ENCODE measurements at places on chromosomes 7 and 10.

GRCh38 chr10:64039198-64039597, 518.0 kb downstream of the REEP3 start:
- no peak for DNase-seq

DNA sequence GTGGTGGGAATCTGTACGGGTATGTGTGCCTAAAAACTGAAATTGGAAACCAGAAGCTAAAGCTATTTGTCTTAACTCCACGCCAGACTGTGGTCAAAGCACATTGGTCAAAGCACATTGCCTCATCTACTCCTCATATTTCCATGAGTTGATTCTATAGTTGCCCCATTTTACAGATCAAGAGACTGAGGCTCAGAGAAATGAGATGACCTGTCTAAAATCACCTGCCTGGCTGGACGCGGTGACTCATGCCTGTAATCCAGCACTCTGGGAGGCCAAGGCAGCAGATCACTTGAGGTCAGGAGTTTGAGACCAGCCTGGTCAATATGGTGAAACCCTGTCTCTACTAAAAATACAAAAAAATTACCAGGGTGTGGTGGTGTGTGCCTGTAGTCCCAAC, 21.7 kb upstream of the MNX1 start:
- DNase-seq = no peak

DNA sequence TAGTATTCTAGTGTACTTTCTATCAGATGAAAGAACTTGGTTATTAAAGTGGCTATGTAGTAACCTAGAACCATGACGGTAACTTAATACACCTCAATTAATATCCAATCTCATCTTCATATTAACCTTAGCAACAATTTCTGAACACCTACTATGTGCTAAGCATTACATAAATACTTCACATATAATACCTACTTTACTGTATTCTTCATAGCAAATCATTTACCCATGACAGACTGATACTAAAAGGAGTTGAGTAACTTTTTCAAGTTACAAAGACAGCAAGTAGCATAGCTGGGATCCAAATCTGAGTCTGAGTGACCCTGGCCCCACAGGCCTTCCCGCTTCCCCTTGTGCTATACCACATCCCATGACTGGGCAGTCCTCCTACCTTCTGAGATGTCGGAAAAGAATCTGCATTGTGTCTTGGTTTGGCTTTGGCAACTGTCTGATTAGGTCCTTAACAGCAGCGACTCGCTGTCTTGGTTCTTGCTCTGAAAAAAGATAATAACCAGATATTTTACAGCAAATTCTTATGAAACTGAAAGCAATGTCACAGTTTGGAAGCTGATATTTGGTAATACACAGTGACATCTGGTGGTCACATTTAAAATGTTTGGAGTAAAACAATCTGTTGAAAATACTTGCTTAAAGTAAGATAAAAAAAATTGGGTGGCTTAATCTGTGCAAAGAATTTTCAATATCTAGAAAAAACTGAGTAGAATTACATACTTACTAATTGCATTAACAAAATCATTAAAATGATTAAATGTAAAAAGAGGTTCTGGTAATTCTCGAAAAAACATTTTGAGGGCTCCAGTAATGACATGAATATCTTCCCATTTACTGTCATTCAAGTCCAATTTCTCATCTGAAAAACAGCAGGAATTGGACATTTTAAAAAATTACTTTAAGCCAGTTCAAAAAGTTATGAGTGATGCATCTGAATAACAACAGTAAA, 120.1 kb downstream of the ARHGAP12 start:
- no peak for DNase-seq

DNA sequence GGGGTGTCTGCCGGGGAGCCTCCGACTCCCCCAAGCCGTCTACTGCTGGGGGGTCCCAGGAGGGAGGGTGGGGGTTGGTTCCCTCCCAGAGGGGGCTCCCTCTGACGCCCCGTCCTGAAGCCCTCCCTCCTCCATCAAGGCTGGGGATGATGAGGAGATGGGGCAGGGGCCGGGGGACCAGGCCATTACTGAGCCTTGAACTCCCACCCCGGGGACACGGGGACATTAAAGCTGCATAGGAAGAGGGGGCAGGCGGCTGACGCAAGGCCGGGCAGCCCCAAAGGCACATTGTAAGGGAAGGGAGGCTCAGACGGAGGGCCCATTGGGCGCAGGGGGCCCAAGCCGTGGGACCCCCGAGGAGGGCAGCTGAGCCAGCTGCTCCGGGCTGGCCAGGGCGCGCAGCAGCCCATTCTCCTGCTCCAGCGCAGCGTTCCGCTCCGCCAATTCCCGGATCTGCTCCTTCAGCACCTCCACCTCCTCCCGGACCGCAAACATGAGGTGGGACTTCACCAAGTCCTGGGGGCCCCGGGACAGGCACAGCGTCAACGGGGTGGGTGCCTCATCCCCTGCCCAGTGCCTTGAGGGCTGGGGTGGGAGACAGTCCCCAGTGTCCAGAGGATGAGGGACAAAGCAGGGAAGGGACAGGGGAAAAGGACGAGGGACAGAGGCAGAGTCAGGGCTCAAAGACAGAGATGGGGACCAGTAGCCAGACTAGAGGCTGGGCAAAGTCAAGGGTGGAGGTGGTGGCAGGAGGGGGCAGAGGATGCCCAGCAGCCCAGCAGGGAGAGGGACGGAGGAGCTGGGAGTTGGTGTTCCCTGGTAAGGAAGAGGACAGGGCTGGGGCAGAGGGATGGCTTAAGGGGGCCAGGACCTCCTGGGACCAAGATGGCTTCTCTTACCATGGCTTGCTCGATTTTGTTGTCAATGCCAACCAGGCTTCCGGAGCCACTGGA, 2.9 kb upstream of the SPACDR start:
- no peak for DNase-seq

DNA sequence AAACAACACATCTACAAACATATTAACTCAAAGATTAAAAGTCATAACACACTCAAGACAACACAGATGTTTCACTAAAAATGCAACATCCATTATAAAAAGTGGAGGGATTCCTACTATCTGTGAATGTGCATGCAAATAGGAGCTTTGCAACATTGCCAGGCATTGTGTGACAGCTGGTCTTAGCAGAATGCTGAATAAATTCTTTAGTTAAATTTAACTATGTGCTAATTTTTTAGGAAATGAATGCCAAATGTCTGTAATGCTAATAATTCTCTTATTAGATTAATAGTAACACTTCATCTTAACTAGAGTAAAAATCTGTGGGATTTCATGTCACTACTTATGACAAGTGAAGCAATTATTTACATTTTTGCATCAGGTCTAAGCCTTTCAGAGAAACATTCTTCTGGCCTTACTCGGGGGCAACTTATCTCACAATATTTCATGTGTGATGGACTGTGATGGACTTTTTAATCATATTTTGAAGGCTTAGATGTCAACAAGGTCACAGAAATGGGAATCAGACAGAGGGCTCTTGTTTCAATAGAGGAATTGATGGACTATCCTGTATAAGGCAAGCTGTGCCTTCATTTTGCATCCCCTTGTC, 524.6 kb upstream of the KCND2 start:
- DNase-seq = no peak

- DNase-seq = peak; percentile 29
These were observed 21.3 kb upstream of the KCNK18 start for GRCh38 chr10:117175901-117176534.

DNA sequence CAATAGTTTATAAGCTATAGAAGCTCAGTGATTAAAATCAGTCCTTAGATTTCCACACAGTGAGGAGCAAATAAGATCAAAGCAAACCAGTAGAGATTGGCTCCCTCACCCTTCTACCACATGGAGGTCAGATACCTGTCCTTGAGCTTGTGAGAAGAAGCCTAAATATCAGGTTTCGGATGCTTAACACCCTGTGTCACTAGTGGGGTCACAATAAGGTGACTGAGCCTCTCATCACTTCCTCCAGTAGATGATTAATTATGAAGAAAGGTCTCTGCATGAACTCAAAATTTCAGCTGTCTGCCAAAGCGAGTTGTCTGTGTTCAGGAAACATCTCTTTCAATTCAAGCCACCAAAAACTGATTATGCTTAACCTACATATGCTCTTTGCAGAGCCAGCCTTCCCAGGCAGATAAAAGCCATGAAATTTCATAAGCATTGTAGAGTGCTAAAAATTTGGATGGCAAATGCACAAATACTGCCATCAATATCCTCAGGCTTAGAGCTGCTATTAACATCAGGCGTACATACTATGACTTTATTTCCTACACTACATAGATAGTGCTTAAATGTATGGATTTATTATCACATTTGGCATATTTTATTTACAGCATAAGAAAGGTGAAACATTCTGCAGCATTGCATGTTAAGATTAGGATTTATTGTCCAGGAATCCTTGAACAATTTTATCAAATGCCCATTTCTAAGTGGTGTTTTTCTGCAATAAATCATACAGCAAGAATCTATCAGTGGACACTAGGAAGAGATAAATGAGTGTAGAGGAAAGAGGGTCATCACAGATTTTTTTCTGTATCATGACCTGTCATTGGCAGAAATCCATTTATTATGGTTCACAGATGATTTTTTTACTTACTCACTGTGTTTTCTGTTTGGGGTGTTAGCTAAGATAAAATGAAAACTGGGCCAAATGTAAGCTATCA, 285.1 kb upstream of the SP8 start:
- DNase-seq = no peak

- DNase-seq = no peak
These were observed at the start of gene EGFR for GRCh38 chr7:55018361-55019190. EGFR (plus strand) TSS chr7:55019017; CDS start chr7:55019278, 261 bp downstream.

- no peak for DNase-seq
These were observed 227.6 kb downstream of the RPS24 start for GRCh38 chr10:78261291-78261690.

DNA sequence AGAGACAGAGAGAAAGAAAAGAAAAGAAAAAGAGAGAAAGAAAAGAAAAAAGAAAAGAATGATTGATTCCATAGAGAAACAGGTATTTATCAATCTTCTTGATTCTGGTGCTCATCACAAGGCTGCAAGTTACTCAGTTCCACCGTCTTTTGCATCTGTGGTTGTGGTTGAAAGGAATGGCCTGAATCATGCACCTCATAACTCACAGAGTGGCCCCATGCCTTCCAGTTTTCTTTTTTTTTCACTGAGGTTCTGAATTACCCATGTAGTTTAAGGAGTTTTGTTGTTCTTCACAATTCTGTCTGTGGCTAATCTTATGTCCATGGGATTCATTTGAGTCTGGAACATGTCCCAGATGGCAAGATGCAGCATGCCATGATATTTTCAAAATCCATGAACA, 156.0 kb downstream of the ZNF33B start:
- no peak for DNase-seq

- no peak for DNase-seq
These were observed 96.1 kb downstream of the SNX10 start for GRCh38 chr7:26387731-26388130.

GRCh38 chr7:64951250-64951848, 39.5 kb downstream of the ZNF117 start:
- DNase-seq = peak; percentile 42

DNA sequence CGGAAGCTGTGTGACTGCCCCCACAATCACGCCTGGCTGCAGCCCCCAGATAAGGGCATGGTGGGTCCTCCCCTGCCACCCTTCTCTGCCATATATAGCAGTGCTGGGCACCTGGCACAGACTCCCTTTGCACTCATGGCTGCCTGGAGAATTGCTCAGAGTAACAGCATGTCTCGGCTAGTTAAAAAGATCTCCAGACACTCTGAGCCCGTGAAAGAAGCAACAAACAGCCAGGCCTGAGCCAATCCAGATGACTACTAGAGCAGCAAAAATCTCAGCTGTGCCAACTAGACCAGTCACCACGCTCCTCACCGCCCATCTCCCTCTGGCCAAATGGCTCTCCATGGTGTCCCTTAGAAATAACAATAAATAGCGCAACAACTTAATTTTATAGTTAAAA, 71.3 kb downstream of the PARD3 start:
- no peak for DNase-seq

DNA sequence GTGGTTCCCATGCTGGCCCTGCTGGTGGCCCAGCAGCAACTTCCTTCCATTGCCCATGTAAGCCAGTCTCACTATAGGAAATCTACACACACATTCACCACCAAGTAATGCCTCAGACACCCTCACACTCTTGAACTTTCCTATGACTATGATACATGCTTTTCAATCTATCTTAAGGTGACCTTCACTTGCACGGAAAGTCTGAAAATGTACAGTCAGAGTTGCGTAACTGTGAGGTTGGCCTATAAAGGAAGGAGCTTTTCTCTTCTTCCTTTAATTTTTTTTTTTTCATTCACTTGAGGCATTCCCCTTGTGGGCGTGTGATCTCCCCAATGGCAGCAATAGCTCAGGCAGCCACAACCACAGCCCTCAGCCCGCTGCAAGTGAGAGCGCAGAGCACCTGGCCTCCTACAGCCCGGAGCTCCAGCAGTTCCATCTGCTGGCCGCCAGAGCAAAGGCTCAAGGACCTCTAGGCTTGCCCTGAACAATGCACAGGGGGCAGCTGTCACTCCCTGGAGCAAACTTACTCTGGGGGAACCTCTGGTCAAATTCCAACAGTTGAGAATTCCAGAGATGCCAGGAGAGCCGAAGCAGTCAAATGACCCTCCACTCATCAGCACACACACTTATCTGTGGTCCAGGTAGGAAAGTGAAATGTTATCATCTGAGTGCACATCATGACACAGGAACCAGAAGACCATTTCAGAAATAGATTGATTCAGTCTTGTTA, 123.1 kb upstream of the ADO start:
- DNase-seq = peak; percentile 30

DNA sequence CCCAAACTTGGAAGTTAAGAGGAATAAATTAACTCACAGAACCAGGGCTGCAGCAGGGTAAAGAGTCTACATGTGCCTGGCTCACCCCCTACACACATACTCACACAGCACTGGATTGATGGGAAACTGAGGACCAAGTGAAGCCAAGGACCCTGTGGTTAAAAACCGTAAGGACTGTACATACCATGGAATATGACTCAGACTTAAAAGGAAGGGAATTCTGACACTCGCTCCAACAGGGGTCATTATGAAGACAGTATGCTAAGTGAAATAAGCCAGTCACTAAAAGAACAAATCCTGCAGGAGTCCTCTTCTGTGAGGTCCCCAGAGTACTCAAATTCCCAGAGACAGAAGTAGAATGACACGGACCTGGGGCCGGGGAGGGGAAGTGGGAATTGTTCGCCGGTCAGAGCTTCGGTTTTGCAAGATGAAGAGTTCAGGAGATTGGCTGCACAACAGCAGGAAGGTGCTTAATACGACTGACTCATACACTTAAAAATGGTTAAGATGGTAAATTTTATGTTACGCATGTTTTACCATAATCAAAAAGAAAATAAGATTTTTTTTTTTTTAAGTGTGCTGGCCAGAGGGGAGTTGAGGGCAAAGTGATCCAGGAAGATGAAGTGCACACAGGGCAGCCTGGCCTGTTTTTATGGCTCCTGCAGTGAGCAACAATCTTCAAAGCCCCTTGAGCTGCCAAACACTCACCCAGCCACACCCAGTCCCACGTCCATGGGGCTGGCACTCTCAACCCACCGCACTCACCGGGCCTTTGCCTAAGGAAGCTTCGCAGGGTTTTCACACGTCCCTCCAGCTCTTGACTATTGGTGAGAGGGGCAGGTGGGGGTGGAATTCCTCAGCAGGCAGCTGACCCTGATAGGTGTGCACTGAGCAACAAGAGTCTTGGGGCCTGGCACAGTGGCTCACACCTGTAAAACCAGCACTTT, 26.4 kb downstream of the DRGX start:
- no peak for DNase-seq

GRCh38 chr7:127123220-127123619, 129.5 kb downstream of the GRM8 start:
- no peak for DNase-seq
